H9 (cell line): ENCODE measurements at places on chromosomes 4 and X. TPM values are rescaled to one million over a fixed set of nuclear protein-coding genes. Genes with fewer than 3 reads are reported as not detected.

- no peak for DNase-seq
Measured at GRCh38 chrX:30888526-30889146, 418 bp downstream of the TAB3 start.

- DNase-seq, result no peak
Measured at GRCh38 chr4:33080275-33080674, 2360.1 kb downstream of the PCDH7 start.

GRCh38 chrX:42869659-42870476, 91.9 kb upstream of the PPP1R2C start:
- no peak for DNase-seq

- peak; percentile 42 for DNase-seq
Measured at GRCh38 chrX:39242187-39242586, 440.9 kb downstream of the MID1IP1 start.

DNA sequence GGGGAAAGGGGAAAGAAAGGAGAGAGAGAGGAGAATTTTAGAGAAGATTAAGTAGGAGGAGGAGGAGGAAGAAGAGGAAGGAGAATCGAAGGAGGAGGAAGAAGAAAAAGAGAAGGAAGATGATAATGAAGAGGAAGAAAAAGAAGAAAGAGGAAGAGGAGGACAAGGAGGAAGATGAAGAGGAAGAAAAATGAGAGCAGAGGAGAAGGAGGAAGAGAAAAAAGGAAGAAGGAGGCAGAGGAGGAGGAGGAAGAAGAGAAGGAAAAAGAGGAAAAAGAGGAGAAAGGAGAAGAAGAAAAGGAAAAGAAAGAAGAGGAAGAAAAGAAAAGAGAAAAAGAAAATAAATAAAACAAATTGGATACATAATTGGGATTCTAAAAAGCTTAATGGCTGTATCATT, 181.4 kb downstream of the ARHGAP6 start:
- DNase-seq, result no peak

GRCh38 chr4:5224340-5224739, 173.1 kb downstream of the STK32B start:
- no peak for DNase-seq

DNA sequence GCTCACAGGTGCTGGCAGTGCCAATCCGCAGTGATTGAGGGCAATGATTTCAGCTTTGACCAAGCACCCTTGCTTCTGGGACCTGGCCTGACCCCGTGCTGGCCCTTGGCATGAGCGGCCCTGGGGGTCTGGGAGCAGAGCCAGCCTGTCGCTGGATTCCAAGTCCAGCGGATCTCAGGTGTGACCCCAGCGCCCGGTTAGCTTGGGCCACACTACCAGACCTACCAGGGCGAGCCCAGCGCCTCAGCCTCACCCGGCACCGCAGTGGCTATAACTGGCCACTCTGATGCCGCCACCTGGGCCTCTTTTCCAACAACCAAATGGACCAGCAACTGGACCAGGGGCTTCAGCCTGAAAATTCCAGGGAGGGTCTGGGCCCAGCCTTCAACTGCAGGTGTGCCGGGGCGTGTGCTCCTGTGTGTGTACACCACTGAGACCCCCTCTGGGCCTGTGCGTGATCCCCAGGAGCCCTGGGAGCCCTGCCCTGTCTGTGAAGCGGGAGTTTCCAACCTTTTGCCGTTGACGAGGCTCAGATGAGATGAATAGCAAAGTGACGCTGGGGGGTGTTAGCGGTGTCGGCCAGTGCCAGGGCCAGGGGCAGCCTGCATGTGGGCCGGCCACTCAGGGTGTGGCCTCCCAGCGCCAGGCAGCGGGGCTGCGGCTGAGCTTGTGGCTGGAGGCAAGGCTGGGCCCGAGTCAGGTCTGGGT, 658 bp downstream of the SH3TC1 start:
- no peak for DNase-seq

- DNase-seq, result no peak
Measured at GRCh38 chr4:38241541-38241940, 281.3 kb downstream of the PTTG2 start.

GRCh38 chr4:158163941-158164767, 8.7 kb downstream of the GASK1B start:
- no peak for DNase-seq

DNA sequence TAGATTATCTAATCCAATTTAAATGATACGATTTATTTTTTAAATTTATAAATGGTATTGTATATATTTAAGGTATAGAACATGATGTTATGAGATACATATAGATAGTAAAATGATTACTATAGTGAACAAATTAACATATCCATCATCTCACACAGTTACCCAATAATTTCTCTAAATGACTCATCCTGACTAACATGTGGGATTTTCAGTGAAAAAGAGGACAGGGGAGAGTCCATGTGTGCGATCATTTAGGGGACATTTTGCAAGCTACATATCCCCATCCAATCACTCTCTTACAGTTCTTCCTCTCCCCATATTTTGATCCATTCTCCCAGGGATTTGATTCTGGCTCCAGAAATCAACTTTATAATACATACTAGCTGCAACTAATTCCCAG, 88.2 kb downstream of the ABCB7 start:
- no peak for DNase-seq

- DNase-seq, result no peak
Measured at GRCh38 chr4:58070726-58071125, 960.5 kb upstream of the IGFBP7 start.

Gene HSFX4
- not detected in 2 replicates for total RNA-seq

Gene POLN
- 0.74 and 1.5 TPM in 2 replicates for total RNA-seq

Gene PRDM5
- 21.7 and 23.2 TPM in 2 replicates for total RNA-seq

Gene S100G
- not detected in 2 replicates for total RNA-seq
